ENCODE measurements at places on chromosomes 5 and 9.

- no peak for DNase-seq
Observed at GRCh38 chr5:37064442-37064841, 184.7 kb downstream of the CPLANE1 start.

DNA sequence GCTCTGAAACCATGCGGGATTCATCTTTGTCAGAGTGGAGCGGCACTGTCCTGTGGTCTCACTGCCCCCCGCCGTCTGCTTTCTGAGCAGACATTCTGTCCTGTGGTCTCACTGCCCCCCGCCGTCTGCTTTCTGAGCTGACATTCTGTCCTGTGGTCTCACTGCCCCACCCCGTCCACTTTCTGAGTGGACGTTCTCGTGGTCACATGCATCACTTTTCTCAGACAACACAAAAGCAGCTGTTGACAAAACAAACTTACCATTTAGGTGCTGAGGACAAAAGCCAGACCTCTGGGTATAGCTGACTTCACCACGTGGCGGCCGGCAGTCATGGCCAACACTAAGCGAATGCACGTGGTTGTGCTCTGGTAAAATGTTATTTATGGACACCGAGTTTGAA, 2.8 kb downstream of the LRRC14B start:
- DNase-seq = no peak

GRCh38 chr5:56323505-56323904, 90.4 kb upstream of the ANKRD55 start:
- no peak for DNase-seq

DNA sequence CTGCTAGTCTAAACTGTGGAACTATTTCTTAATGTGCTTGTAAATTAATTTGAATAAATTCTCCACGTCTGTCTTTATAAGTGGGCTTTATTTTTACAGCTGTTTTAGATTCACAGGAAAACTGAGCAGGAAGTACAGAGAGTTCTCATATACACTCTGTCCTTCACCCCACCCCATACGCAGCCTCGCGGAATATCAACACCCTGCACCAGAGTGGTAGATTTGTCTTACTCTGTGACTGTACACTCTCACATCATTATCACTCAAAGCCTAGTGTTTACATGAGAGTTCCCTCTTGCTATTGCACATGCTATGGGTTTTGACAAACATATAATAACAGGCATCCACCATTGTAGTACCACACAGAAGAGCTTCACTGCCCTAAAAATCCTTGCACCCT, 179.7 kb upstream of the DAB2 start:
- no peak for DNase-seq

DNA sequence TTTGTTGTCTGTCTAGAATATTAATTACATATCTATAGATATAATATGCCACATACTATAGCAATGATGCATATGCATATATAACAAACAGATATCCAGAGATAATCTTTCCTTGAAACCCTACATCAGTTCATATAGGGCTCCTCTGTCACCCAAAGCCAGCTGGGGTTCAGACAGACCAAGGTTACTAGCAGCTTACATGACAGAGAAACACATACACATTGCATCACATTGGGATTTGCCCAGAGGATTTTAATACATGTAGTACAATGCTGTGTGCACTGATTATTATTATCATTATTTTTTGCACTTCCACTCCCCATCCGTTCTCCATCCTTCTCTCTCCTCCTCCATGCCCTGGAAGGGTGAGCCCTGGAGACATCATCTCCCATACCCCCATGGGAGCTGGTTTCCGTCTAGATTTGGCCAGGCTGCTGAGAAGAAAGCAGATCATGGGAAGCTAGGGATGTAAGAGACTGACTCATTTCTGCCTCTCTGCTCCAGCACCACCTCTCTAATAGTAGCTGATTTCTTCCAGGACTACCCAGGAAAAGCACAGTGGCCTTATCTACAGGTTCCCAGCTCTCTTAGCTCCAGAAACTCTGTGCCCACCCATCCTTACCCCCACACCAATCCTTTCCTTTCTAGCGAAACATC, 23.3 kb downstream of the FST start:
- no peak for DNase-seq

- DNase-seq = no peak
Observed at GRCh38 chr9:134405527-134405926, 79.3 kb downstream of the RXRA start.

DNA sequence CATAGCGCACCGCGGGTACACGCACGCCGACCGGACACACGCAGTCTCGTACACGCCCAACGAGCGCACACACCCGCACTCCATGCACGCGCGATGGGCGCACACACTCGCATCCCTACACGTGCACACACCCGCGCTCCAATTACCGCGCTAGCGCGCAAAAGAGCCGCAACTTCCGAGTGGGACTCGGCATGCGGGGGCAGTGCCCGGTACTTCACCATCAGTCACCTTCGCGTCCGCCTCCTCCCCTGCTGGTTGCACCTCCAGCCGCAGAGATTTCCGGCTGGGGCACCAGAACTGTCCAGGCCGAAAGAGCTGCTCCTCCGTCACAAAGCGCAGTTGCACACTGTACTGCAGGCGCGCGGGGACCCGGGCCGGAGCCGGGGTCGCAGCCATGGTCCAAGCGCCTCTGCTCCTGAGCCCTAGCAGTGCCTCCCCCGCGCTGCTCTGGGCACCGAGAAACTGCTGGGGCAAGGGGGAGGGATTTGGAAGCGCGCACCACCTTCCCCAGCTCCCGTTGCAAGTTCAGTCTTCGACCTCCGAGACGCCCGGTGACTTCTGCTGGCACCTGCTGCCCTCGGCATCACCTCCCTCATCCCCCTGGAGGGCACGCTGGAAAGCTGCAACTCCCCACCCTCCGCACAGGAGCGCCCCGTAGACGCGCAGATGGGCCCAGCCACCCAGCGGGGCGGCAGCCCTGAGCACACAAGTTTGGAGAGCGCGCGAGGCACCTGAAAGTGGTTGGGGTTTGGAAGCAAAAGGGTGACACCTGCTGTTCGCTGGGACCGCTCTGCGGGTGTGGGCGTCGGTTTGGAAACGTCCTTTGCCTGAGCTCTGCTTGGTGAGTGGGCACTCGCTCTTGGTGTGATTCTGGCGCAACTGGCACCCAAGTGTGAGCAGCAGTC, 337.4 kb upstream of the PUM3 start:
- peak; percentile 43 for DNase-seq

- no peak for DNase-seq
Observed at GRCh38 chr9:118558891-118559290, 810.3 kb downstream of the BRINP1 start.

GRCh38 chr5:172450861-172451695, 3.2 kb downstream of the SH3PXD2B start:
- peak; percentile 46 for DNase-seq

DNA sequence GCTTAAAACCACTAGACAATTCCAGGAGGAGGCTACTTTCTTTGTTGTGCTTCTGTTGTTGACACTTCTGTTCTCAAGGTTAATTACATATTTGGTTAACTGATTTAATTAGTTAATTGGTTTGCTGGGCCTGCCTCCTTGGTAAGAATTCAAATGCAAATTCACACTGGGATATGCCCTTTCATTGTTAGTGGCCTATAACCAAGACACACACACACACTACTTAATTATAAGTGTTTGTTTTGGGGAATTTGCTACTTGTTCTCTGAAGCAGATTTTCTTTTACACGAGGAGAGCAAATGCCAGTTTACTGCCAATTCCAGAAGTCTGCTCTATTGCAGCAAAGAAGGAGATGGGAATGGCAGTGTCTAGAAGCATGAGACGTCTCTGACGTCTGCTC, 101.6 kb upstream of the BASP1 start:
- no peak for DNase-seq

DNA sequence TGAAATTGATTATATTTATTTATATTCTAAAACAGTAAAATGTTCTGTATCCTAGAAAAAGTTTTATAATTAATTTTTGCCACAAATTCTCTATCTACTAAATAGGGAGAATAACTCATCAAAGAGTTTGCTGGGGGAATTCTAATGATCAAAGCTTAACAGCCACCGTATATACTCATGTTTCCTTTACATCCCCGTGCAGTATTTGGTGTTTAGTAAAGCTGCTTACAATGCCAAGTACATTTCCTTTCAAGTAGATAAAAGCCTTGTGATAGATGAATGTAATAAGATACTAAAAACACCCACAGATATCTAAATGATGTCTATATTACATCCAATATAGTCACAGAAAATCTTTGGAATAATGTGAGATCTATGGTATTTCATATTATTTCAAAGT, 312.2 kb downstream of the HCN1 start:
- no peak for DNase-seq

DNA sequence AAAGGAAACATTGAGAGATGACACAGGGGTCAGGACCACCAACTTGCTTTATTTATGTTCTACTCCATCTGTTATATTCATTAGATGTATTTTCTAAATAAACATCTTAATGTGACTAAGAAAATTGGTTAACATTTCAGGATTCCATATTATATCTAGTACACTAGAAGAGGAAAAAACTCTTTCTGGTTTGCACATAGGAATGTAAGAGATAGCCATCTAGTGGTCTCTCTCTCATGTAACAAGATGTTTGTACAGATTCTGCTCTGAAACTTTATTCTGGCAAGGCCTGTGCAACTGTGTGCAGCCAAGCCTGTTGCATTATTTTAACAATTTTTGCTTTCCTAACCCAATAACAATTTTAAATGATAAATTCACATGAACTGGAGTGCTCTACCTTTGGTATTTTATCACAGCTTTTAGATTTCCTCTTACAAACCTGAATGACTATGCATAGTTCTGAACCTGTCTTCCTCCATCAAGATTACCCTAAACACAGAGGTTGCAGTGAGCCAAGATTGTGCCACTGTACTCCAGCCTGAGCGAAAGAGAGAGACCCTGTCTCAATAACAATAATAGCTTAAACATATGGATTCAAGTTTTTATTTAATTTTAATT, 148.2 kb downstream of the GIN1 start:
- peak; percentile 11 for DNase-seq

DNA sequence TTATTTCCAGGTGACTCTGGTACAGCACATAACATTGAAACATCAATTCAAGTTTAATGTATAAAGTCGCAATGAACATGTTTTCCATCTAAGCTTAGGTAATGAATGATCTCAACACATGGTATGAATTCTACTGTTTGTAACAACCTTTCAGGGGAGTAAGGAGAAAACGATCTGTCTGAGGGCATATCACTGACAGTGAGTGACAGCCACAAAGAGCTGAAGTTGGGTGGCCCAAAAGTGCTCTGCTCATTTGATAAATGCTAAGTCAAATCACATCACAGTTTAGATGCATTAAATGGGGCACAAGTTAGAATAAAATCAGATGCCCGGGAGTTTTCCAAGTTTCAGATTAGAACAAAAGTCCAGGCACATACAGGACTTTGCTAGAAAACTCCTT, 1.2 kb downstream of the FANCC start:
- DNase-seq = no peak

DNA sequence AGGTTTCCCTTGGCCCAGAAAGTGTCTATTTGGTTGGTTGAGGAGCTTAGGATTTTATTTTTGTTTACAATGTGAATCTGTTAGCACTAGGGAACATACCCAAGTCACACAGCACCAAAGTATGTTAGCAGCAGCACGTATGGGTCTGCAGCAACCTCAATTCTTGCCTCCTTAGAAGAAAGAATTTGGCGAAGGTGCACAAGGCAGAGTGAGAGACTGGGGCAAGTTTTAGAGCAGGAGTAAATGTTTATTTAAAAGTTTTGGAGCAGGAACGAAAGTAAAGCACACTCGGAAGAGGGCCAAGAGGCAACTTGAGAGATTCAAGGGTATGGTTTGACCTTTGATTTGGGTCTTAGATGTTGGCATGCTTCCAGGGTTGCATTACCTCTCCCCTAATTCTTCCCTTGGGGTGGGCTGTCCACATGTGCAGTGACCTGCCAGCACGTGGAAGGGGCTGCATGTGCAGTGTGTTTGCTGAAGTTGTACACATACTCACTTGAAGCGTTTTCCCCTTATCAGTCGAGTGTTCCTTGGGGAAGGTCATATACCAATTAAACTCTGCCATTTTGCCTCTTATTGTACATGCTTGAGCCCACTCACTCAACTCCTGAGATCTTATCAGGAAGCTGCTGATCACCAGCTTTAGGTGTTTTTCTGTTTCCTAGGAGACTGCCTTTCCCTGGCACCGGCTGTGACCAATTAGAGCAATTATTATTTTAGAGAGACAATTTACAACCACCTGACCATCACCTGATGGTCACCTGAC, 64.9 kb upstream of the SHC3 start:
- no peak for DNase-seq

- no peak for DNase-seq
Observed at GRCh38 chr5:76953551-76954382, 922 bp downstream of the CRHBP start.

- no peak for DNase-seq
Observed at GRCh38 chr5:127409921-127410675, 107.3 kb upstream of the PRRC1 start.

DNA sequence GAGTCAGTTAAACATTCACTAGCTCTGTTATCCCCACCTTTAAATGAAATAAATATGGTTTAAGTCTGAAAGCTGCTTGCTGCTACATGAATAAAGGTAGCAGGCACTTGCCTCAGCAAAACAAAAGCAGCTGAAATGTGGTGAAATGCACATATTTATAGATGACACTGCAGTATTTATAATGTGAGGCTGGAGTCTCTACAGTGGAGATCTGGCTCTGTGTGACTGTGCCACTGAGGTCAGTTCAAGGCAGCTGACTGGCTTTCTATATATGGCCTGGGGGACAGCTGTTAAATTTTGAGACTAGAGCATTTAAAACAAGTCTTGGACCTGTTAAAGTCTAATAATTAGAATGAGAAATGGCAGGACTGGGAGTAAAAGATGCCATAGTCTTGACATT, 859.6 kb upstream of the SEMA6A start:
- DNase-seq = no peak

DNA sequence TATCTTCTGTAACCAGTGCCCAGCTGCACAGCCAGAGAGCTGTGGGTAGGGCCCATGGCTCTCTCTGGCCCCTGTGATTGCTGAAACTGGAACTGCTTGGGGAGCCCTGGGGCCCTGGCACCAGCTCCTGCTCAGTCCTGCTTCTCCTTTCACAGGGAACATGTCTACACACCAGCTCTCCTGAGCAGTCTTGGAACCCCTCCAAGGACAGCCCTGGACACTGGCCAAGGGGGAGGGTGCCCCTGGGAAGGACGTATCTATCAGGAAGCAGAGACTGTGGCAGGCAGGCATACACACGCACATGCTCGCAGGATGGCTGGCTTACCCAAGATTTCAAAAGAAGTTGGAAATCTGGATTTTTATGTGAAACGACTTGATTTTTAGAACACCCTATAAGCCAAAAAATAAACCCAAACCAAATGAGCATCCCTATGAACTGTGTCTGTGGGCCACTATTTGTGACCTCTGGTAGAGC, 8.8 kb upstream of the TRAF1 start:
- DNase-seq = no peak

GRCh38 chr9:97502984-97503861, 1.8 kb downstream of the TMOD1 start:
- DNase-seq = no peak
